ENCODE measurements at places on chromosomes 16 and 17.

GRCh38 chr16:88599092-88599733, 29.0 kb downstream of the ZC3H18 start:
- DNase-seq: no peak

DNA sequence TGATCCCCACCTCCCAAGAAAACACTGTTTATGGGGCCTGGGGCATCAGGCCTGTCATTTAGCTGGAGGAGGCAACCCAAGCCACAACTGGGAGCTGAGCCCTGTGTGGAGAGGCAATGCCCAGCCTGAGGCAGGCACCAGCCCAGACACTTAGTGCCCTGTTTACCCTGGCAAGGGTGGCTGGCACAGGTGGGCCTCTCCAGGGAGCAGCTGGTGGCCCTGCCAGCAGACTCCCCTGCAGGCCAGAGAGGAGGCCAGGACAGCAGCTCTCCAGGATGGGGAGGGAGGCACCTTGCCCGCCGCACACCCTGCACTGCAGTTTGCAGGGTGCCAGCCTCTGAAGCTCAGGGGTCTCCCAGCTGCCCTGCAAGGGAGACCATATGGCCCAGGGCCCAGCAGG, 9.1 kb upstream of the TMEM92 start:
- no peak for DNase-seq

GRCh38 chr16:24013864-24014645, 178.3 kb downstream of the PRKCB start:
- DNase-seq: no peak

DNA sequence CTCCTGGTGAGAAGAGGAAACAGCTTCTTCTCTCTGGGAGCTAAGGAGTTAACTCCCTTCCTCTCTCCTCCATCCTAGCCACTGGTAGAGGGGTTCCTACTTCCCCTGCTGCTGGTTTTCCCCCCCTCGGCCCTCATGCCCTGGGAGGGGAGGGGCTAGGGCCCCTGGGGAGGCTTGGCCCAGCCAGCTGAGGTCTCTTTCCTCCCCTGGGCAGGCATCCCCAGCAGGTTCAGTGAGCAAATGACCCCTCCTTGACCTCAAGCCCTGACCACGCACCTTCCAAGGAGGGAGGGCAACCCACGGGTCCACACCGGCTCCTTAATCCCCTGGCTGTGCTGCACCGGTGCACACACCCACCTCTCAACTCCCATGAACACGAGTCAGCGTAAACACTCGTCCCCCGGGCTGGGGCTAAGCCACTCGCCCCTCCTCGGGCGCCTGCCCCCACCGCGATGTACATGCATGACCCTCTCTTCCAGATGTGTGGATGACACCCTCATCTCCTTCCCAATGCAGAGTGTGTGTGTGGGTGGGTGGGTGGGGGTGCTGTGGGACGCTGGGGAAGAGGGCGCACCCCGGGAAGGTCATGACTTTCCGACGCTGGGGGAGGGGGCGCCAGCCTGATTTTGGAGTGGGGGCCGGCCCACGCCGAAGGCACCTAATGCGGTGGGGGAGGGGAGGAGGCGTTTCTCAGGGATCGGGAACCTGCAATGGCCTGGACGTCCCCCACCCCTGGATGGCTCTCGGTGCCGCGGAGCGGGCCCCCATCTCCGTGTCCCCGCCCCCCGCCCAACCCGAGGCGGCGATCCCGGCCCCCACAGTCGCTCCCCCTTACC, 33.7 kb downstream of the SRCIN1 start:
- DNase-seq: no peak

- peak; percentile 59 for DNase-seq
Measured at GRCh38 chr17:37179893-37180292, 195.9 kb upstream of the C17orf78 start.

DNA sequence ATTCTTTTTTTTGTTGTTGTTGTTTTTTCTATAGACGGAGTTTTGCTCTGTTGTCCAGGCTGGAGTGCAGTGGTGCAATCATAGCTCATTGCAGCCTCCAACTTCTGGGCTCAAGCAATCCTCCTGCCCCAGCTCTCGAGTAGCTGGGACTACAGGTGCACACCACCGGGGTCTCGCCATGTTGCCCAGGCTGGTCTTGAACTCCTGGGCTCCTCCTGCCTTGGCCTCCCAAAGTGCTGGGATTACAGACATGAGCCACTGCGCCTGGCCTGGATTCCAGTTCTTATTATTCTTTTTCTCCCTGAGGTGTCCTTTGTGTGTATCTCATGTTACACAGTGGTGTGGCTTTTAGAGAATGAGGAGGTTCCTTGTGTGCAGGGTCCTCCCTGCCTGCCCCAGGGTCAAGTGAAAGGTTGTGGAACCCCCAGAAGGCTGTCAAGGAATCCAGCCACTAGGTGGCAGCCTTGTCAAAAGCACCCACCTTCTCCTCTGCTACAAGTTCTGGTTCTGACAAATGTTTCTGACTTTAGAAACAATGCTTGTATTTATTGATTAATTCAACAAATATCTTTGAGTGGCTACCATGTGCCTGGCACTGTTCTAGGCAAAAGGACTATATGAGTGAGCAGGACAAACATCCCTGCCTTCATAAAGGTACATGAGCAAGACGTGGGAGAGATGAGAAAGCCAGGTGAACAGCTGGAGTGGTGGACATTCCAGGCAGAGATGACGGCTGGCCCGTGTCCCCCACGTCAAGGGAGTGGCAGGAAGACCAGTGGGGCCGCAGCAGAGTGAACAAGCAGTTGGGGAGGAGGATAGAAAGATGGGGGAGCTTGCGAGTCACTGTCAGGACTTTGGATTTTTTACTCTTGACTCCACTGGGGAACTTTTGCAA, 112.4 kb downstream of the SPECC1 start:
- peak; percentile 15 for DNase-seq

DNA sequence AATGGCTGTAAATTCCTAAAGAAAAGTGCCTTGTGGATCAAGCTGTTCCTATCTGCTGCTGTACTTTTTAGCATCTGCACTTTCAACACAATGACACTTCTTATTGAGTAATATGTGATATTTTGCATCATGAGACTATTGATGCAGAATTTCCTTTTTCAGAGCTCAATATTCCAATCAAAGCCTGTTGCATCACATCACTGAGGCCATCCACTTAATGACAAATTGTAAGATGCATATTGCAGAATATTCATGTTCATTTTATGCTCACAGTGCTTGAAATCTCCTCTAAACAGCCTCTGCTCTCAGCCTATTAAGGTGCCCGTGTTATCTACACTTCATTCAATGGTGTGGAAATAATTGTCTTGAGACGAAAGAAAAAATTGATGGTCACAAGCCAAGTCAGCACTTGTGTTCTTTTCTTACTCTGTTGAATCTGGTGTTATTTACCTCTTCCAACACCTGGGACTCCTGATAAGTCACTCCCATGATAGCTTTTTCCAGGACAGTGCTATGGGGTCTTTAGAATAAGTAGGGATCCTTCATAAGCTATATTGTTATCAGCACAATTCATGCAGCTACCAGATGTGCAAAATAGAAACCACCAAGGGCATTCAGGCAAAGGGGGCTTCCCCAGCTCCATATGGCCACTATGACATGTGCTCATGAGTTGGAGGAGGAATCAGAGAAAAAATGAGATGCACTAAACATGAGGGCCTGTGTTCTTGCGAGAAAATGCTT, 9.3 kb upstream of the SKAP1 start:
- DNase-seq: no peak

DNA sequence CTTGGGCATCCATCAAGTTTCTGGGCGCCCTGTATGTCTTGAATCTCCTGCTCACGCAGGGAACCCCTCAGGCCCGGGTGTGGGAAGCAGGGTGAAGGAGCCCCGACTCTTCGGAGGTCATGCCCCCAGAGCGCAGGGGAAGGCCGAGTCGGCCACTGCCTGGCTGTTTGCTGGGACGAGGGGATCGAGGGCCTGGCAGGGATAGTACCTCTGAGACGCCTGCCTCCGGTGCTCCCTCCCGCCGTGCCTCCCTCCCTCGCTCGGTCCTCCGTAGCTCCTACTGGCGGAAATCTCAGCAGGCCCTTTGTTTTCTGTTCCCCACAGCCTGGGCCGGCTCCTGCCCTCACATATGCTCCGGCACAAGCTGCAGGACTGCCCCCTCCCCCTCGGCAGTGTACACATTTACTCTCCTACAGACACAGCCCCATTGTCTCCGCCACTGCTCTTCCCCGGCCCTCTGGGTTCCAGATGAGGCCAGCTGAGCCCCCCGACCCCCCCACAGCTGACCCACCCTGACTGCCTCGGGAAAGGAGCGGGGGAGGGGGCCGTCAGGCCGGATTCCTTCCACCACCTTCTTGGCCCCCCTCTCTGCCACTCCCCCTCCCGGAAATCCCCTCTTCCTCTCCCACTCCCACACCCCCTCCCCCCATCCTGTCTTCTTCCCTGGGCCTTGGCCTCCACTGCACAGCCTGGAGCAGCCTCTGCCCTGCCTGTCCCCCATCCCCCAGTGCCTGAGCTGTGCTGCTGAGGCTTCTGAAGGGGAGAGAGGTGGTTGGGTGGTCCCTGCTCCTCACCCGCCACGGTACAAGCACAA, 1.4 kb downstream of the TRAF4 start:
- no peak for DNase-seq

DNA sequence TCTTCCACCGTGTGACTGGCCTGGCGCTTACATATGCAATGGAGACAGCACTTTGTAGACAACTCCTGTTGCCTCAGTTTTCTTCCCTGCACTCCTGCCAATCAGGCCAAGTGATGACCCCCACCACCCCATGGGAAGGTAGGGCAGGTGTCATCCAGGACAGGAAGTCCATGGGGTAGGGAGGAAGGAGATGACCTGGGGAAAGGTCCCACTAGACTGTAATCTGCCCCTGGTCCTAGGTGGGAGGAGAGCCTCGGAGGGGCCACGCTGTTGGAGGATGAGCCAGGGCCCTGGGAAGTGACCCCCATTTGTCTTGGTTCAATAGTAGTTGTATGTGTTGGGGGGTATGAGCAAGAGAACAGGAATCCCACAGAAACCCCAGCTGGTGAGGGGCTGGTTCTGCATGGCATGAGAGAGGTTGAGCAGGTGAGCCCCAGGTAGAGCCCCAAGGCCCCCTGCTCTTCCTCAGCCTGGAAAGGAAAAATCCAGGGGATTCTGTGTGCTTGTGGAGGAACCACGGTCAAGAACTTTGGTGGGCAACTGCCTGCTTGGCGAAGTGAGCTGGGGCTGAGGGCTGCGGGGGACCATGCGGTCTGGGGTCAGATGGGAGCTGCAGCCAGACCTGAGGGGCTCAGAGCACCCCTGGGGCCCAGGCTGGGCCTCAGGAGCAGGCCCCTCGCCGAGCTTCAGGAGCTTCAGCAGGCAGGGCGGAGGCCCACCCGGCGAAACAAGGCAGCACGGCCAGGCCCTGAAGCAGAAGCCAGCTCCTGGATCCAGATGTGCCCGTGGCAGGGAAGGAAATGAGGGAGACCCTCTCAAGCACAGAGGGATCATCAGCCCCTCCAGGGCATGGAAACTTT, 50.7 kb downstream of the NT5M start:
- DNase-seq: no peak

- no peak for DNase-seq
Measured at GRCh38 chr17:61196302-61196704, 203.3 kb upstream of the TBX2 start.

- DNase-seq: no peak
Measured at GRCh38 chr17:33944412-33944811, 310.7 kb upstream of the CCL2 start.

DNA sequence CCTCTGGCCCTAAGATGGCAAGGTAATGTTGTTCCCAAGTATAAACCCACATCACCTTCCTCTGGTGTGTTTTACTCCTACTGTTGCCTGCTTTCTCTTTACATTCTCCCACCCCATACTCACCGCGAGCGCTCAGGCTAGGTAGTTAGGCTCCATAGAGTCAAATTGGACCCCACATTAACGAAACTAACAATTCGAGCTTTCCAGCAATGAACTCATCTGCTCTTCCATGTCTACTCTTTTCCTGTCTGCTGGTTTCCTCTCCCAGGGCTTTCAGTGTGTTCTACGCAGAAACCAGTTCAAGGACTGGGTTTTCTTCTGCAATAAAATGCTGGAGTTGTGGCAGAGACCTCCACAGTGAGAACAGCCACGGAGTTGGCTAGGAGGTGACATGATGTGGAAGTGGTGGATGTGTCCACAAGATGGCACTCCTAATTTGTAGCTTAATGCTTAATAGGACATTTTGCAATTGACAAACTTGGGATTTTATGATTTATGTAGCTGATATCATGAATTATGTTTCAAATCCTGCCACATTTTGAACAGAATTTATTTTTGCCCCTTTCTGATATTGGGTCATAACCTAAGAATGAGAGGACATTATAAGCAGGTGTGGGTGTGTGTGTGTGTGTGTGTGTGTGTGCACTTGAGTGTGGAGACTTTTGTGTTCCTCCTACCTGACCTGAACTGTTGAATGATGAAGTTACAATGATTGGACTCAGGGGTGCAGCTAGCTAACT, 2.2 kb upstream of the UQCRC2 start:
- DNase-seq: no peak

GRCh38 chr17:13957636-13958035, 111.7 kb upstream of the COX10 start:
- DNase-seq: no peak
